ENCODE measurements at places on chromosomes 11 and 22.

- no peak for DNase-seq
Observed at GRCh38 chr22:45429424-45429823, 15.9 kb downstream of the RIBC2 start.

- no peak for DNase-seq
Observed at GRCh38 chr11:66970371-66970806, 4.7 kb upstream of the C11orf86 start.

- no peak for DNase-seq
Observed at GRCh38 chr22:31077681-31078080, 3.4 kb upstream of the SMTN start.

GRCh38 chr11:12359761-12360160 lies 17.6 kb upstream of the PARVA start:
- DNase-seq = no peak

DNA sequence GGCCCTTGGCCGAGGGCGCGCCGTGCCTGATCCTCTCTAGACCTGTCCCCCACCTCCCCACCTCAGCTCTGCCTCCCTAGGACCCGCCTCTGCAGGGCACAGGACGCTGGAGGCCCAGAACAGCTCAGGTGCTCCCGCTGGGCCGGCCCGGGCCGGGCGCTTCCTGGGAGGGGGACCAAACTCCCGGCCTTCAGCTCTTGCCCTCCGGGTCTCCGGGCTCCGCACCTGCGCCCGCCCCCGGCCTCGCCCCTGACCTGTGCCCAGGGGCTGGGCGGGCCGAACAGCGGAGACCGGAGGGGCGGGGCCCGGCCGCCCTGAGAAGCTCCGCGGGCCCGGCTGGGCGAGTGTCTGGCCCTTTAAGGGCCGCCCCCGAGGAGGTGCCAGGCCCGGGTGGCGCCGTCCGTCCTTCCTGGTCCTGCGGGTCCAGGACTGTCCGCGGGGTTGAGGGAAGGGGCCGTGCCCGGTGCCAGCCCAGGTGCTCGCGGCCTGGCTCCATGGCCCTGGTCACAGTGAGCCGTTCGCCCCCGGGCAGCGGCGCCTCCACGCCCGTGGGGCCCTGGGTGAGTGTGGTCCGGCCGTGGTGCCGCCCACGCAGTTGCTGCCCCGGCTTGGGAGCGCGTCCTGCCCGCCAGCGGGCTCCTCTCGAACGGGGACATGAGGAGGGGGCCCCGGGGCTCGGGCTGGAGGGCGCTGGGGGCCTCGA lies at the start of gene SSH3:
SSH3 (plus strand) TSS at position 399 of the 703 bp plus-strand sequence; CDS start at position 495, 96 bp downstream.
- no peak for DNase-seq

DNA sequence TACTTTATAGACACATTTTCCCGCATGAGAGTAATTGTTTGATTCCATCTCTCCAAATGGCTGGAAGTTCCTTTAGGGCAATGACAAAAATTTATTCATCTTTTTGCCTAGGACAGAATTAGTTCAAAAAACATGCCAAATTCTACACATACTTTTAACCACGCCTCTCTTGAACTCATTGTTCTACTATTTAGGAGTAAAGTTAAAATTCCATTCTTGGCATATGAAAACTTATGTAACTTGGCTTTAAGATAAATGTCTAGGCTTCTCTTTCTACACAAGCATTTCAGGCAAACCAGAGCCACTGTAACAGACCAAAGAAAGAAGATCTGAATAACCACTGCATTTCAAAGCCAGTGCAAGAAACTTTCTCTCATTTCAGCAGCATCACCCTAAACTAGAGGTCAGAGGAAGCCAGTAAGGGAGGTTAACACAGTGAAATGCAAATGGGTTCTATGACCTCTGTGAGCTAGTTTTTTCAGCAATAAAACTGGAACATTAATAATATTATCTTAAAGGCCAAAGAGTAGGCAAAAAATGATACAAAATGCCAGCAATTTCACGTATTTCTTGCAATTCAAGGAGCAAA lies 73.0 kb downstream of the RSF1 start:
- no peak for DNase-seq

- no peak for DNase-seq
Observed at GRCh38 chr11:113528982-113529381, 53.8 kb upstream of the DRD2 start.

DNA sequence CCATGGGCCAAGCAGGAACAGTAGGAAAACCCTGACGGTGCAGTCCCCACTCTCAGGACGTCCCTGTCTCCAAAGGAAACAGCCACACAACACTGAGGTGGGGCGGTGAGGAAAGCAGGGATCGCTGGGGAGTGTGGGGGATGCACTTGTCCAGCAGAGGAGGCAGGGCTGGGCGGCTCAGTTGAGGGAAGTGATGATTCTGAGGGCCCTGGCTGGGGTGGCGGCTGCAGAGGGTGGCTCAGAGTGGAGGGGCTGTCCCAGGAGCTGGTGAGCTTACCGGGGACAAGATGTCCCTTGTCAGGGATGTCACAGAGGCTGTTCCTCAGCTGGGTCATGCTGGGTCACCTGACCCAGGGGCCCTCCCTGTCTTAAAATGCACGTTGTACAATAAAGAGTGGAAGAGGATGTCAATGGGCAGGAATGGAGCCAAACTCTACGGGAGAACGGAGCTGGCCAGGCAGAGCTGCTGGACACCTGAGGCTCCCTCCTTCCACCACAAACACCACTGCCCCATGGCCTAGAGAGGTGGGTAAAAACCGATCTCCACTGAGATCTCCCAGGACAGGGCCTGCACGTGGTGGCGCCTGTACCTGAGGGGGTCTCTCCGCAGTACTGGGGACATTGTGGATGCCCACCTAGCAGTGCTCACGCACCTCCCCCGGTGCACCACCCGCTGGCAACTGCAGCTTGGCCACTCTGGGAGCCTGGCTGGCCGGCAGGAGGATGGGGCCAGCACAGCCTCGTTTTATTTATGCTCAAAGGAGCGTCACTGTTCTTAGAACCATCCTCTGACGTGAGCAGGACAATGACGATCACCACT lies 9.7 kb upstream of the EFCAB6 start:
- no peak for DNase-seq

- DNase-seq = no peak
Observed at GRCh38 chr22:50507421-50507990, at the start of gene LMF2. LMF2 (minus strand) TSS chr22:50507702; CDS start chr22:50507675, 27 bp downstream.

- peak; percentile 99 for DNase-seq
Observed at GRCh38 chr22:28798810-28799605, 1.4 kb downstream of the XBP1 start.

- DNase-seq = no peak
Observed at GRCh38 chr11:127997594-127997993, 589.8 kb downstream of the ETS1 start.

- DNase-seq = no peak
Observed at GRCh38 chr22:23245045-23245798, 64.9 kb downstream of the BCR start.
